ENCODE measurements at places on chromosomes 2 and 18. TPM values are rescaled to one million over a fixed set of nuclear protein-coding genes. Genes with fewer than 3 reads are reported as not detected.

Gene FZD7
- total RNA-seq = 30.9 TPM

- no peak overlapping the region for H3K4me3 ChIP-seq
- peak overlapping the region; percentile 63 for H3K27ac ChIP-seq
Measured at GRCh38 chr2:191566344-191566743, 111.6 kb upstream of the NABP1 start.

- no peak overlapping the region for H3K27ac ChIP-seq
- no peak overlapping the region for H3K4me3 ChIP-seq
- no peaks in the 10 kb centered on the region for H3K36me3 ChIP-seq
- no peak for DNase-seq
Measured at GRCh38 chr2:23541503-23542229, 156.7 kb downstream of the KLHL29 start.

GRCh38 chr2:160884056-160884455 lies 276.2 kb upstream of the TANK start:
- no peaks in the 10 kb centered on the region for H3K4me1 ChIP-seq
- no peaks in the 10 kb centered on the region for H3K27me3 ChIP-seq
- H3K27ac ChIP-seq = no peak overlapping the region
- no peak overlapping the region for H3K4me3 ChIP-seq

DNA sequence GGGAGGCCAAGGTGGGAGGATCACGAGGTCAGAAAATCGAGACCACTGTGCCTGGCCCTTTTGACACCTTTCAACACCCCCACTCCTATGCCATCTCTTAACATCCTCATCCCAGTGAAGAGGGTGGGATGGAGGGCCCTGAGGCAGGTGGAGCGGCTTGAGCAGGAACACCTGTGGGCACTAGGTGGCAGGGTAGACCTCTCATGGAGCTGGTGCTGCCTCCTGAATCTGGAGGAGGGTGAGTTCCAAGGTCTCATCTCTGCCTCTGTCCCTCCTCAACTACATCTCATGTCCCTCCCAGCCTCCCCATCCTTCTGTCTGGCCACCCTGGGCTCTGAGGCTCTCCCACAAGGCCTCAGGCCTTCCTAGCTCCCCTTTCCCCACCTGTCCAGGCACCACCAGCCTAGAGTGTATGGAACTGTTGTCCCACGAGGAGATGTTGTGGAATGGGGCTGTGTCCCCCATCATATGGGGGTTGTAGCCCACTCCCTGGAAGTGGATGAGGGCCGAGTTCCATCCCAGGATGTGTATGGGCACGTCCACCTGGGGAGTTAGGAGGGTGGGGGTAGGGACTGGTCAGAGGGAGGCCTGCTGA lies 17.0 kb upstream of the CRYBA2 start:
- peaks cover 24% of the 10 kb centered on the region for H3K27me3 ChIP-seq
- H3K27ac ChIP-seq = no peak overlapping the region
- DNase-seq = peak; percentile 45
- H3K4me1 ChIP-seq = no peaks in the 10 kb centered on the region

Gene ANKRD30B
- total RNA-seq = not detected

- H3K27ac ChIP-seq = no peak overlapping the region
- no peaks in the 10 kb centered on the region for H3K4me1 ChIP-seq
- H3K36me3 ChIP-seq = no peaks in the 10 kb centered on the region
- no peak overlapping the region for H3K4me3 ChIP-seq
Measured at GRCh38 chr2:139963863-139964355, 1183.7 kb upstream of the NXPH2 start.

GRCh38 chr2:168180483-168180882 lies 66.9 kb downstream of the STK39 start:
- no peaks in the 10 kb centered on the region for H3K27me3 ChIP-seq
- no peak overlapping the region for H3K4me3 ChIP-seq
- peaks cover 40% of the 10 kb centered on the region for H3K4me1 ChIP-seq
- H3K27ac ChIP-seq = no peak overlapping the region
- DNase-seq = no peak
- H3K36me3 ChIP-seq = 0 out of 2 replicates have a peak, but pooled peaks cover 4% of the 10 kb centered on the region

DNA sequence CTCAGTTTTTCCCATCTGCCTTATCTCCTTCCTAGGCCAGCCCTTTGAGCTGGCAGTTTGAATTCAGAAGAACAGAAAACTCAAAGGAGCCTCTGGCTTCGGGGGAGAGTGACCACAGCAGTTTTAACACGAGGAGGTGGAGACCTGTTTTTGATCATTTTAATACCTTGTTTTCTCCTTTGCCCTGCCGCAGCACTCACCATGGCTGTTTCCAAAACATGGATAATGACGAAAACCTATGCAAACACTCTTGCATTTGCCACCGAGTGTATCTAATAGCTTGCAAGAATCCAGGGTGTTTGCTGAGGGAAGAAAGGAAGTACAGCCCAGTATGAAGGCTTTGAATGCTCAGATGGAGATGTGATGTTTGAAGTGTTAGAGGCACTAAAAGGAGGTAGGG lies 167.1 kb downstream of the PRKCE start:
- H3K27ac ChIP-seq = no peak overlapping the region
- H3K4me3 ChIP-seq = no peak overlapping the region
- no peaks in the 10 kb centered on the region for H3K27me3 ChIP-seq
- H3K36me3 ChIP-seq = no peaks in the 10 kb centered on the region
- H3K4me1 ChIP-seq = peaks cover 62% of the 10 kb centered on the region
- no peak for DNase-seq

DNA sequence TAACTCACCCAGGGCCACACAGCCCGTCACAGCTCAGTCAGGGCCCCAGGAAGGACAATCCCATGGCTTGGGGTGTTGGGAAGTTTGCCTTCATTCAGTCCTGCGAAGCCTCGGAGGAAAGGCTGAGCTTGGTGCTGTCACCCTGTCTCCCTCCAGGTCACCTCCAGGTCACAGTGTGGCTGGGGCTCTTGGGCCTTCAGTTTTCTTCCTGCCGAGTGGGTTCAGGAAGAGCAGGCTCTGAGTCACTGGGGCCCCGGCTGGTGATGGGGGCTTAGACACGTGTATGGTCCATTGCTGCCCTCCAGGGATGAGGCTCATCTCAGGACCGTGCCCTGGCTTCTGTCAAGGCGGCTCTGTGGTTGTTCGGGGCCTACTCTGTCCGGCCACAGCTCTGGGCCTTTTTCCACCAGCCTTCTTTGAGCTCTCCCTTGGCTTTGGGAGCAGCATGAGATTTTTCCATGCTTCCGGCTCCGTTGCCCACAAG lies 118.6 kb downstream of the INHBB start:
- no peak for DNase-seq
- no peaks in the 10 kb centered on the region for H3K36me3 ChIP-seq
- H3K27ac ChIP-seq = no peak overlapping the region
- no peak overlapping the region for H3K4me3 ChIP-seq
- H3K4me1 ChIP-seq = peaks cover 10% of the 10 kb centered on the region
- H3K27me3 ChIP-seq = no peaks in the 10 kb centered on the region

- no peak overlapping the region for H3K27ac ChIP-seq
- H3K27me3 ChIP-seq = no peaks in the 10 kb centered on the region
- H3K4me3 ChIP-seq = no peak overlapping the region
- no peaks in the 10 kb centered on the region for H3K4me1 ChIP-seq
- DNase-seq = no peak
- no peaks in the 10 kb centered on the region for H3K36me3 ChIP-seq
Measured at GRCh38 chr2:115314119-115314518, 871.7 kb downstream of the DPP10 start.

Gene PFN4
- 2.6 TPM for total RNA-seq

GRCh38 chr2:188848887-188849435 lies 125.2 kb upstream of the COL3A1 start:
- no peaks in the 10 kb centered on the region for H3K36me3 ChIP-seq
- no peaks in the 10 kb centered on the region for H3K4me1 ChIP-seq
- H3K27me3 ChIP-seq = no peaks in the 10 kb centered on the region

DNA sequence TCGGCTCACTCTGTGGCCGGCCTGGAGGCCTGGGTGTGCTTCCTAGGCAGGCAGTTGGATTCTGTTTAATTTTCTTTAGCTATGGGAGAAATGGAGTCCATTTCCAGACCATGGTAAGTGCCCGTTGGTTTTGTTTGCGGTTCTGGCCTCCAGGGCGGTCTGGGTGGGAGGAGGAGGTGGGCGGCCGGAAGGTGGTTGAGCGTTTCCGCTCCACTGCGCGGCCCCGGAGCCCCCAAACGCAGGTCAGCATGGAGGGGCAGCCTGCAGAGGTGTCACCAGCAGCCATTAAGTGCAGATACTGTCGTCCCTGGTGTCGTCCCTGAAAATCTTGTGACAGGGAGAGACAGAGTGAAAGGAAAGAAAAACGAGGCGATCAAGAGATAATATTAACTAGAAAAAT lies 303.9 kb downstream of the GBX2 start:
- H3K36me3 ChIP-seq = no peaks in the 10 kb centered on the region
- DNase-seq = no peak
- H3K27ac ChIP-seq = no peak overlapping the region
- H3K27me3 ChIP-seq = no peaks in the 10 kb centered on the region
- no peaks in the 10 kb centered on the region for H3K4me1 ChIP-seq
- no peak overlapping the region for H3K4me3 ChIP-seq

Gene COL4A3
- 2.2 TPM for total RNA-seq

Gene MMADHC
- total RNA-seq = 112 TPM

DNA sequence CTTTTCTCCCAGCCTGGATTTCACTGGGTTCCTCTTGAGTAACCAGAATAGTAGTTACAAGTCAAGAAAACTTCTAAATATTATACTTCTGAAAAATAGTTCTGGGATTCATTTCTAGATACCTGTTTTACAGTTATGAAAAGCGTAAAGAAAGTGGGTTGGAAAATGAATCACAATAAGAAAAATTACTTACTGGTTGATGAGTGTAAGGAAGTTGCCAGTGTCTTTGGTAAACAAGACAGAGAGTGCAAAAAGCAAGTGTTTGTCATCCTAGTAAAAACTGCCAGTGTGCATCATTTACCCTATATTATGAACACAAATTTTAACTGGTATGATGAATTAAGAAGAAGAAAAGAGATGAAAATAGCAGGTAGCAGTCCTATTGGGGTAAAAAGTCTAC lies 88.9 kb downstream of the R3HDM1 start:
- no peaks in the 10 kb centered on the region for H3K36me3 ChIP-seq
- H3K27ac ChIP-seq = no peak overlapping the region
- no peak overlapping the region for H3K4me3 ChIP-seq
- H3K4me1 ChIP-seq = no peaks in the 10 kb centered on the region
- DNase-seq = no peak

DNA sequence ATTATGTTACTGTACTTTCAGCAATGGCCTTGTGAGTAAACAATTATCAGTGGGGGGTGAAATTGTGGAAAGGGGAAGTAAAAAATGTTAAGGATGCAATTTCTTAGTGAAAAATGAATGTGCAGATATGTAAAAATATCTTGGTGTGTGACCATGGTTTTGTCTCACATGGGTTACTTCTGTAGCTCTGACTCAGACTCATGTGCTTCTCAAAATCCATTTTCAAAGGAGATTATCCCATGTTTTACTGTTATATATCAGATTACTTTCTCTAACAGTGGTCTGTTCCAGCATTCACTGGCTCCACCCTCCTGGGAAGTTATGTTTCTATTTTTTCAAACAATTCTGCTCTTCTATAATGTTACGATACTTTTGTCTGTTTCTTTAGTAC lies 298.2 kb upstream of the COL3A1 start:
- H3K36me3 ChIP-seq = no peaks in the 10 kb centered on the region
- DNase-seq = no peak
- no peaks in the 10 kb centered on the region for H3K27me3 ChIP-seq
- H3K27ac ChIP-seq = no peak overlapping the region
- no peaks in the 10 kb centered on the region for H3K4me1 ChIP-seq
- no peak overlapping the region for H3K4me3 ChIP-seq

DNA sequence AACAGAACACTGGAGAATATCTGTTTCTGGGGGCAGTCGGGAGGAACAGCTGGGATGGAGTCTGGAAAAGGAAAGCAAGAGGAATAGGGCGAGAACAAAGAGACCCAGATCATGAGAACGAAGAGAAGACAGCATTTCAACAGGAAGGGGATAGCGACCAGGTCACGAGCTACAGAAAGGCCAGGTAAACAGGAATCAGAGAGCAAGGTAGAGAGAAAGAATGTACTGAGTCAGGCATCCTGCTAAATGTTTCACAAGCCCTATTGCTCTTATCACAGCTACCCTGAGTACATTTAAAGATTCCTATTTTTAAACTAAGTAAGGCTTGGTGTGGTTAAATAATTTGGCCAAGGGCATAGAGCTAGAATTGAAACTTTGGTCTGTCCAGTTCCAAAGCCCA lies 254.9 kb upstream of the RAB12 start:
- H3K4me1 ChIP-seq = no peaks in the 10 kb centered on the region
- H3K27ac ChIP-seq = no peak overlapping the region
- DNase-seq = no peak
- H3K36me3 ChIP-seq = no peaks in the 10 kb centered on the region
- no peaks in the 10 kb centered on the region for H3K27me3 ChIP-seq

Gene UPP2
- total RNA-seq = not detected

DNA sequence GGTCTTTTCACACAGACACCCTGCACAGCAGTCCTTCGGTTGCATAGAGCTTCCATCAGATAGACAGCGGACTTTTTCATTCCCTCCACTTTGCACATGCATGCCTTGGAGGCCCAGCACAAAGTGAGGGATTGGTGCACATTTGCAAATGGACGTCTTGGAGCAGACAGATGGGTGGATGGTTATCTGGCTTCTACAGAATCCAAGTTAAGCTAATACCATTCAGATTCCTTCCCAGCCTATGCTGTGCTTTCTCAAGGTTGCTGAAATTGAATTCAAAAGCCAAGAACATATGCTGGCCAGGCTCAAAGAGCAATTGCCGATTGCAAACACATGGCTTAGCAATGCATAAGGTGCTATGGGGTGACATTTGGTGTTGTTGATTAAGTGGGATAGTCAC lies 186.4 kb downstream of the VAPA start:
- no peaks in the 10 kb centered on the region for H3K36me3 ChIP-seq
- no peak overlapping the region for H3K4me3 ChIP-seq
- no peak overlapping the region for H3K27ac ChIP-seq
- no peaks in the 10 kb centered on the region for H3K27me3 ChIP-seq
- no peak for DNase-seq

Gene IL1RN
- 5.0 TPM for total RNA-seq

- no peak overlapping the region for H3K4me3 ChIP-seq
- H3K36me3 ChIP-seq = peaks cover 22% of the 10 kb centered on the region
- no peaks in the 10 kb centered on the region for H3K27me3 ChIP-seq
- H3K4me1 ChIP-seq = no peaks in the 10 kb centered on the region
Measured at GRCh38 chr2:234421-234820, 29.4 kb downstream of the SH3YL1 start.

Gene IL1RL2
- 1.2 TPM for total RNA-seq

DNA sequence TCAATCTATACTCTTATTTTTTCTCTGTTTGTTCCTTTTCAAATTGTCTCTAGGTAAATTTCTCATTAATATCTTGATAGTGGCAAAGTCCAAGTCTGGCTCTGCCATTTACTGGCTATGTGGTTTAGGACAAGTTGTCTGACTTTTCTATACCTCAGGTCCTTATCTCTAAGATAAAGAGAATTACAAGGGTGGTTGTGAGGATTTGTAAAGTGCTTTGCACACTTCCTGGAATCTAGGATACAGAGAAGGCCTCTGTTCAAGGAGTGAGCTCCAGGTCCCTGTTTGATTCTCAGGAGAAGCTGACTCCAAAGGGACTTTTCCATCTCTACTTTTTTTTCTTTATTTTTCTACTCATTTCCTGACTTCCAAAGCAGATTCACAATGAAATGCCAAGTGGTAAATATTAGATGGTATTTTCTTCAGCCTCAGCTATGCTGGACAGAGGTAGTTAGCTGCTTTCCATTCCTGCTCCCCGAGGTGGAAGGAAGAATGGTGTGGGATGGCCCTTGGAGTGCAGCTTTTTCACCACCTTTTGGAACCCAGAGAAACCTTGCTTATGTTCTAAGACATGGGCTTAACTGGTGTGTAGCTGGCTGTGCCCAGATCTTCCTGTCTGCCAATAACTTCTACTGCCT lies 90.5 kb downstream of the GALNT1 start:
- no peaks in the 10 kb centered on the region for H3K27me3 ChIP-seq
- no peak for DNase-seq
- peaks cover 7% of the 10 kb centered on the region for H3K36me3 ChIP-seq
- 0 out of 2 replicates have a peak overlapping the region, but pooled peaks have one; percentile 32 for H3K27ac ChIP-seq

Gene SCN7A
- total RNA-seq = not detected

Gene TET3
- total RNA-seq = 17.1 TPM

All from PC-9 (cell line).